ENCODE measurements at places on chromosomes 5 and 9. TPM values are rescaled to one million over a fixed set of nuclear protein-coding genes. Genes with fewer than 3 reads are reported as not detected.

Gene SLC27A6
- not detected for total RNA-seq

Gene LSM11
- total RNA-seq: 3.5 TPM

Gene FOXI1
- not detected for total RNA-seq

Gene IL5
- total RNA-seq: not detected
